Activated T-helper 1 cell treated with anti-CD3 and anti-CD28 coated beads, Interleukin-2, amount 50 U/mL, for 16 hours (primary cell): ENCODE measurements at places on chromosomes 2 and 18.

DNA sequence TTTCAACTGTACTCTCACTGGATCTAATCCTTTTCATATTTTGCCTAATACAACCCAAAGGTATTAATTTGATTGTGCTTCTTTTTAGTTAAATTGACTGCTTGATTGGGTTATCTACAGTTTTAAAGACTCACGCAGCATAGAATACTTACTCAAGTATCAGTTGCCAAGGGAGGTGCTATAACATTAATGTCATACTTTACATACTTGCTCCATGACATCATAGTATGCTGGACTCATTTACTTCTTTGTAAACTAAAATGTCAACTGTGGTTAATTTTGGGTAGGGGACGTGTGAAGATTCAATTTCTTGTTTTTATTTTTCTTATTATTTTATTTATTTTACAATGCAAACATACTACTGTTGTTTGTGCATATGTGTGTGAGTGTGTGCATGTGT lies 716.2 kb upstream of the VRK2 start:
- no peak for DNase-seq

- no peak for DNase-seq
Observed at GRCh38 chr18:9858642-9859041, 27.1 kb upstream of the TXNDC2 start.

DNA sequence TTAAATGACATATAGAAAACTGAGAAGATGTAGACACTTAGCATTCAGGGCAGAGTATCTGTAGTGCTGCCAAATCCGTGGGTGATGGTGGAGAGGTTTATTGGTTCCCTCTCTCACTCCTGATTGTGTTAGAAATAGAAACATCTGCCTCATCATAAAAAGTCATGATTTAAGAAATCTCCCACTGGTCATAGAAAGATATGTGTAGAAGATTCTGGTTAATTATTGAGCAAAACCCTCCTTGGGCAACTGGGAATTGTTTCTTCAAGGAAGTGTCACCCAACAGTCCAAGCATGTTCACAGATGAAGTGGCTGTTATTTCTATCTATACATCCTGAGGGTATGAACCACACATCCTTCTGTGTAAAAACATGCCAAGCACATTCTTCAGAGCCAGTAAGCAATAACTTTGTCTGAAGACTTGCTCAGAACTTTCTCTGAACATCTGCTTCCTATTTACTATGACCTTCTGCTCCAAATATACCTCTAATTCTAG lies 33.6 kb upstream of the CHRNA1 start:
- DNase-seq, result no peak

GRCh38 chr18:51197661-51198424 lies at the start of gene MEX3C:
MEX3C (minus strand) TSS chr18:51197681; CDS start chr18:51197320, 361 bp downstream.
- peak; percentile 98 for DNase-seq

- DNase-seq, result no peak
Observed at GRCh38 chr18:32459361-32460101, 11.2 kb downstream of the GAREM1 start.

DNA sequence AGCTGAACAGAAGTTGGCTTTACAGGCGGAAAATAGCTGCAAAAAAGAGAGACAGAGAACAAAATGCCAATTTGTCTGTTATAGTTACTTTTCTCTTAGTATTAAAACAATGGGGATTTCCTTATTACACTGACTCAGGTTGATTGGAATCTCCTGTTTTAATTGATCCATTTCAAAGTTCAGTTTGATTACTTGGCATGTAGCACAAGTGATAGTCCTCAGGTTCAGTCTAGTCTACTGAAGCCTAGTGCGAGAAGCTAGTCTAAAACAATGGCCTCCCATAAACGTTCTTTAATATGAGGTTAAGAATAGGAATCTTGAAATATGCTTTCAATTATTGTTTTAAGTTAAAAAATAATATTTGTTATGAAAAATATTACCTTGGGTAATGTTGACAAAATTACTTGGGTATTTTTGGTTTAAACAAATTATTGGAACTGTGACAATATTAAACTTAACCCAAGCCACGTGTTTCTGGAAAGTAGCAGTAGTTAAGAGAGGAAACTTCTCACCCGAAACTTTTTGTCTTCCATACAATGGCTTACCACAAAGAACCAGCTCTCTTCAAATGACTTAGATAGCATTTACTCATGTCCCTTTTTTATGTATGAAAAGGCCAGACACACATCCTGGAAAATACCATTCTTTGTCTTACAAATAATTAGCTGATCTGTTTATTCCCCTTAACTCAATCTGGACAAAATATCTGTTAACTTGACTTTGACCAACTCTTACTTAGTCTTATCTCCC lies 1326.2 kb upstream of the TMEFF2 start:
- no peak for DNase-seq
